ENCODE measurements at places on chromosomes 7 and 10.

DNA sequence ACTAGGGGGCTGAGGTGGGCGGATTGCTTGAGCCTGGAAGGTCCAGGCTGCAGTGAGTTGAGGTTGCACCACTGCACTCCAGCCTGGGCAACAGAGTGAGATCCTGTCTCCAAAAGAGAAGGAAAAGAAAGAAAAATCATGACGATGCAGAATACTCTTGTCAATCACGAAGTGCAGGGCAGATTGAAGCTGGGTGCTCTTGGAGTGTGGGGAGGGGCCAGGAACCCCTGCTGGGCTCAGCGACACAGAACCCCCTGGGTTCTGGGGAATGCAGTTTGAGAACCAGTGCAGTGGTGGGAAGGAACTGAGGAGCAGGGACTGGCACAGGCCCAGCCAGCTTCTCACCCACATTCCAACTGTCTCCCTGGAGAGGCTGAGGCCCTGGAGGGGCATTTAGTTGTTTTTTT, 10.8 kb upstream of the INTS1 start:
- DNase-seq: no peak

GRCh38 chr7:138882249-138882648, 84.3 kb upstream of the ATP6V0A4 start:
- no peak for DNase-seq

GRCh38 chr10:85891472-85891871, 475.1 kb downstream of the GRID1 start:
- no peak for DNase-seq

DNA sequence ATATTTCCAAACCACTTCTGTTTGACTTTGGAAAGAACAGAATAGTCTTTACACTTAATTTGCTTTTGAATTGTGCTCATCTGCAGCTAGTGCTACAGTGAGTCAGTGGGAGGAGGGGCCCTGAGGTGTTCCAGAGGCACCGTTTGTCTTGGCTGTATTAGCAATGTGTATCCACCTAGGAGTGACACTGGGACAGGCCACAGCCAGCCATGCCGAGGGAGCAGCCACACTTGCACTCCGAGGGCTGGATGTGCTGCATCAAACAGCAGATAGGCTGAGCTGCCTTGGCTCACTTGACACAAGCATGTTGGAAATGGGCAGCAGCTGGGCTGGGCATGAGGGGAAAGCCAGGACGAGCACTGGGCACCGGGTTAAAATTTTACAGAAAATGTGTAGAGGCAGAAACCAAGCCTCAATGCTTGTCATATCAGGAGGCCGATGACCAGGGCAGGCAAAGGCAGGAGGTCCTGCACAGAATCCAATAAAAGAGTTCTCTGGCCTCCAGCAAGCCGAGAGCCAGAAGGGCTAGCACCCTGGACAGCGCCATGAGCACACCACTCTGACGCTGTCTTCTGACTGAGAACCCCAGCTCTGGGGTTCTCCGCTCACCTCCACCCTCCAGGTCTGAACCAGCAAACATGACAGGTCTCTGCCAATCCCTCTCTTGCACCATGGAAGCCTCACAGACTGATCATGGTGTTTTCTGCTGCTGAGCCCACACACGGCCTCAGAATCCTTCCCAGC, 163.3 kb downstream of the GRID1 start:
- no peak for DNase-seq
